ENCODE measurements at places on chromosomes 5 and 9. TPM values are rescaled to one million over a fixed set of nuclear protein-coding genes. Genes with fewer than 3 reads are reported as not detected.

- no peak for DNase-seq
Observed at GRCh38 chr9:82488313-82489200, 500.0 kb downstream of the SPATA31D1 start.

DNA sequence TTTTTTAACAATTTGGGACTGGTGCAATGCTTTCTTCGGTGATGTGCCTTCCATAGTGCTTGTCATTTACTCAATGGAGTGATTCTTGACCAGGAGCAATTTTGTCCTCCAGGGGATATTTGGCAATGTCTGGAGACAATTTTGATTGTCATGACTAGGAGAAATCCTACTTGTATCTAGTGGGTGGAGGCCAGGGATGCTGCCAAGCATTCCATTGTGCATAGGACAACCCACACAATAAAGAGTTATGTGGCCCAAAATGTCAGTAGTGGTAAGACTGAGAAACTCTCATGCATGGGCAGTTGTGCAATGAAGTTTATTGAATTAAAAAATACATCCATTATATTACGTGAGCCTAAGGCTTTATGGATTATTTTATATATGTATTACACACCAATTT lies 70.5 kb downstream of the FOCAD start:
- DNase-seq: no peak

DNA sequence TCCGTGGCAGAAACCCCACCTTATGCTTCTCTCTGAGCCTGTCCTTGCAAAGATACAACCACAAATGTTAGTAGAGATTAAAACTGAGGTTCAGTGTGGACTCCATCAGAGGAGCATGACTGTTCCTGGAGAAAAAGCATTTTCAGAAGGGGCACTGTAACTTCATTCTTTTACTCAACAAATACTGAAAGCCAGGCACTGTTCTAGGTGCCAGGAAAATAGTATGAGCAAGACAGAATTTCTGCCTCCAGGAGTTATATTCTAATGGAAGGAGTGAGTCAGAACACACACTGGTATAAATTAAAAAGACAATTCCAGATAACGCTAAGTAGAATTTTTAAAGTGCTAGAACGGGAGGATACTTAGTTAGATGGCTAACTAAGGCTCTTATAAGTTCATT lies 251.4 kb upstream of the GAS1 start:
- no peak for DNase-seq

Gene DRD1
- 0.32 TPM for total RNA-seq

DNA sequence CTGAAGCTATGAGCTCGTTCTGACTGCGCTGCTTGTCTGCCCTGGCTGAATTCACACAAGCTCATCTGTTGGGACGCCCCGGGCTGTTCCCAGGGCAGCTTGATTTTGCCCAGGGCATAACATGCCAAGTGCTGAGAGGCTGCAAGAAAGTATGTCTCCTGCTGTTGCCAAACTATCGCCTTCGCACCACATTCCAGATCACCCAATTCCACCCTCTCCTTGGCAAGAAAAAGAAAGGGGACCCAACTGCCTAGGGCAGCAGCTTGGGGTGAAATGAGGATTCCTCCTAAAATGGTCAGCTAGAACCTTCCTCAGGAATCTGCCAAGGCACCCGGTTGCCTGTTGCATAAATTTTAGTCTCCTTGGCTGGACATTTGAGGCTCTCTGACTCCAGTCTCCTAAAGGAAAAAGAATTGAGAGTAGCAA lies 21.2 kb downstream of the COL15A1 start:
- DNase-seq: no peak

DNA sequence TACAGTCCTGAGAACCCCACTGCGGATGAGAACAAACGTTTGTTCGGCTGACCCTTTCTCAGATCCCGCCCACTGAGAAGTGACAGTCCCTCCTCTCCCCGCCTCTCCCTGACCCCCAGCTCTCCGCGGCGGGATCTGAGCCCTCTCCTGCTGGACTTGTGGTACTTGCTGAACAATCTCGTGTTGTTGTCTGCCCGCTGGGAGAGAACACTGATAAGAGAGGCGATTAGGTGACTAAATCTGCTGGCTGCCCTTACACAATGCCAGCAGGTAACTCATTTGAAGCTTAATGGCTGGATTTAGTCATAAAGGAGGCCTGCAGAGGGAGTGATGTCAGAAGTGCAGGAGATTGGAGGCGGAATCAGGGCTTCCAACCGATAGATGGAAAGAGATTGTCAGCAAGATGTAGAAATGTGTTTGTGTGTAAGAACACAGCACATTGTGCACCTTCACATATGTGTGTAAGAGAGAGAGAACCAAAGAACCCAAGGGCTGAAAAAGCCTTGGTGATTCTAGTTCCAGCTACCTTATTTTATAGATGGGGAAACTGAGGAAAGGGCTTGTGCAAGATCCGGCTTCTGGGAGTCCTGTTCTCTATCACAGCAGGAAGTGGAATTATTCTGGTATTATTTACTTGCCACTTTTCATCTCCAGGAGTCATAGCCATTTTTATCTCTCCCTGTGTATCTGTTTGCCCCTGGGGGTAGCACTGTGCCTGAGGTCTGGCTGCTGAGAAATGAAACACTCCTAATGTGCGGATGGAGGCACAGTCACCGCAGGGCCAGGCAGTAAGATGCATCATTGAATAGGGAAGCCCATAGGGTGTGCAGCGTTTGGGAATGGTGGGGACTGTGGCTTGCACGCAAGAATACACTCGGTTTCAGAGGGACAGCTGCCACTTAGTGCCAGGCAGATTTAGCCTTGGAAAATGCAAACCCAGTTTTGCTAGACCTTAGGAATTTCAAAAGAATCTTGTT lies 203.7 kb upstream of the MSX2 start:
- DNase-seq: no peak

Measured in omental fat pad (tissue), 4 donors.